Epithelial cell of prostate (primary cell): ENCODE measurements at places on chromosomes 2 and 18.
A peak's percentile ranks its signal among the peaks of the same experiment; 100 is the strongest.

- DNase-seq: no peak
These were observed 55.6 kb downstream of the MYT1L start for GRCh38 chr2:2275451-2275850.

- no peak for DNase-seq
These were observed 25.3 kb upstream of the STARD7 start for GRCh38 chr2:96233880-96234316.

DNA sequence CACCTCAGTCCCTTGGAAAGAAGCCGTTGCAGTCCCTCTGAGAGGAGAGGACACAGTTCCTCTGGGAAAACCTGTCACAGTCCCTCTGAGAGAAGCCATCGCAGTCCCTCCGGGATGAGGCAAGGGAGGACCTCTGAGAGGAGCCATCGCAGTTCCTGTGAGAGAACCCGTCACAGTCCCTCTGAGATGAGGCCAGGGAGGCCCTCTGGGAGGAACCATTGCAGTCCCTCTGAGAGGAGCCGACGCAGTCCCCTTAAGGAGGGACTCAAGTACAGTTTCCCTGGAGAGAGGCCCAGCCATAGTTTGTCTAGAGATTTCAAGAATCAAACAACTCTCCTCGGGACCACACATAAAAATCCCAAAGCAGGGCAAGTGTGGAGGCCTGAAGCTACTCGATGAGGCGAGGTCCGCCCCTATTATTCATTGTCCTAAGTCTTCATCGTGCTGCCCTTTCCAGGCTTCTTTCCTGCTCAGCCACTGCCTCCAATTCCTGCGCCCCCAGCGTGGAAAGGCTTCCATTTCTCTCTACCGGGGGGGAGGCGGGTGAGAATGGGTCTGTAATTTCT lies 630 bp upstream of the ZNF512 start:
- no peak for DNase-seq

- no peak for DNase-seq
These were observed 90.2 kb downstream of the CABLES1 start for GRCh38 chr18:23225503-23225902.

DNA sequence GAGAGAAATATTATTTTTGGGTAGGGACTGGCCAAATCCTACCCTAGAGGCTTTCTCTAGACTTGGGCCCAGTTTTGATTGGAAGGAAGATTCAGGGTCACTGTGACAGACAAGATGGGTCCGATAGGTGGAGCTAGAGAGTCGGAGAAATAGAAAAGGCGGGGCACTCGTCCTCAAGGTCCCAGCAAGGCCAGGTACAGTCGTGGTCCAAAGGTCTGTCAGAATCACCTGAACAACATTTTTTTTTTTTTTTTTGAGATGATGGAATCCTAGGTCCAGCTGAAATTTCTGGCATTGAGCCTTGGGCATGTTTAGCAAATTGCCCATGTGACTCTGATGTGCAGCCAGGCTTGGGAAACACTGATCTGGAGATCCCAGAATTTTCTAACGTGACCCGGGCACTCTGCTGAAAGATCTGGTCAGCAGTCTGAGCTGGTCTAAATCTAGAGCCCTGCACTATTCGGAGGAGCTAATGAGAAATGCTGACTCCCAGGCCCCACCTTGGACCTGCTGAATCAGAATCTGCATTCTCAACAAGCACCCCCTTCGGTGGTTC lies 23.0 kb upstream of the NTSR2 start:
- no peak for DNase-seq

GRCh38 chr18:59918320-59918755 lies 18.5 kb downstream of the PMAIP1 start:
- peak; percentile 43 for DNase-seq

DNA sequence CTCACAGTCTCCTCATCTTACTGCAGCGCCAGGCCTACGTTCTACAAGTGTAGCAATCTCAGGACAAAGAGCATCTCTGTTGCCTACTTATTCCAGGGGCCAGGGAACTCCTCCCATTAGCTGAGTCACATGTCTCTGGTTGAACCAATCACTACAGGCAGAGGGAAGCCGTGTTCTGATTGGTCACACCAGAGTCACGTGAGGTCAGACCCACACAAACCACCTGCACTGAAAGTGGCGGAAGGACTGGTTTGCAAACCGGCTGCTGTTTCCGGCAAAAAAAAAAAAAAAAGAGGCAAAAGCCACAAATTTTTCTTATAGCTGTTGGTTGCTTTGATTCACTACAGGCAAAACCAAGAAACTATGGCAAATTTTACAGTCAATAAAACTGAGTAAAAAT lies 21.9 kb upstream of the USP14 start:
- DNase-seq: no peak

DNA sequence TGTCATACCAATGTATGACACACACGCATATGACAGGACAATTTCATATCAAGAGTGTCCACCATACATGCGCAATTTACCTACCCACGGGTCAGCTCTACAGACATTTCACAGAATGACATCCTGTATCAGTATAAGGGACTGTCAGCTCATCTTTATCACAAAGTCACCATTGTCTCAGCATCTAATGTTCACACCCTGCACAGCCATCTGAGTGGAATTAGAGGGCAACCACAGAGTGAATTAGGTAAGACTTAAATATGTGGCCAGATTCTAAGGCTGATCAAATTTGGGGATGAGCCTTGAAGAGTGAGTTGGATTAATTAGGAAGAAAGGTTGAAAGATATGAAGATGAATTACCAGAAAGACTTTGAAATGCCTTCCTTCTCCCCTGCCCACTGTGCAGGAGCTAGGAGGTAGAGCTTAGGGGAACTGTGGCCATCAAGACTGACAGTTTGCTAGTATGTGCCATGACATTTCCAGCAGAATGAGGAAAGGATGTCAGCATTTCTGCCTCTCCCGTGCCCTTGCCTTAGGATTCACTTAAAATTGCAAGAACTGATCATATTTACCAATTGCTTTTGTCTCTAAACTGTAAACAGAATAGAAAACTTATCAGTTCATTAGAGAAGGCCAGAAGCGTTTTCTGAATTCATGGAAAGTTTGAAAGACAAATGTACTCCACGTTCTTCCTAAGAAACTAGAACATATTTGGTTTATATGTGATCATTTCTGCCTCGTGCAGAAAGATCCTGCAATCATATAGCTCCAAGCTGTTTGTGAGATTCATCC lies 121.1 kb downstream of the DDX1 start:
- DNase-seq: no peak

DNA sequence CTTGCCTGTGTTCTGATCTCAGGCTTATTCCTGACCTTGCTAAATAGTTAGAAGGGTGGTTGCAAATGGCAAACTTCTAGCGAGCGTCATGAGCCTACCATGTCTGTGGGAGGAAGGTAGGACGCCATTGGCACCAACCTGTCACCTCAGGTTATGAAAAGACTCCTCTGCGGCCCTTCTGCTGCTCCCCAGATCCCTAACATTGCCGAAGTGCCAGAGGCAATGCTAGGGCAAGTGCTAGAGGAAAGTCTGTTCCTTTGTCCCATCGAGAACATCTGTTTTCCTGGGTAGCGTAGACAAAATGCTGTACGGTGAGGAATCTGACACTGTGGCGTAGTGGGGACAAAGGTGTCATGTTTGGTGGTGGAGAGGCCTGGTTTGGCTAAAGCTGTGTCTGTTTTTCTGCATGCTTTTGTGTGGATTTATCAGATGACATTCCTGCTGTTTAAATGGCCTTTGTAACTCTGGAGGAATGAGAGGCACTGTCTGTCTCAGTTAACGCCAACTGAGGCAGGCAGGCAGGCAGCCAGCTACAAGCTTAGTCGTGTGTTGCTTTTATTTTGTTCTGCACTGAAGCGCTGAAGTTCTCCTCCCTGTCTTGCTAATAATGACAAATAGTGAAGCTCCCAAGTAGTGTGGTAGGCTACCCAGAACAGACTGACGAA lies 94.1 kb downstream of the PRPF40A start:
- no peak for DNase-seq

DNA sequence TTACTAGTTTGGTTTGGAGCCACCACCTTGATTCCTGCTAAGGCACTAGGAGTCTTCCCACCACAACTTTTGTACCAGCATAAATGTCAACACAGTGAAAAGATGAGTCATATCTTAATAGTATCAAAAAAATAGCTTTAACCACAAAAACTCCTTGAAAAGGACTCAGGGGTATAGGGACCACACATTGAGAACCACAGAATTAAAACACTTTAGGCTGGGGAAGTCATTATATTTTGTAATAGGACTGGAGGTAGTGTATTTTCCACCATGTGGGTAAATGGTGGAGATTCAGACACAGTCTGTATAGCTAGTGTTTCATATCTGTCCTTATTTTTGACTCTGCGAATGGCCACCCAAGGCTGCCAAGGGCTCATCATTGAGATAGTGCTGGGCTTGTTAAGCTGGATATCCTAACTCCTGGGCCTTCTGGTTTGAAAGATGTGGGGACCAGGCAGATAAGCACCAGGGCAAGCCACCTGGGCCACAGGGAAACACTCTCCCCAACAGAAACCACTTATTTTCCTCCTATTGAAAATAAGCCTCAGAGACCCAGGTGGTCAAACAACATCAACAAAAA lies 19.1 kb upstream of the FHL2 start:
- no peak for DNase-seq

- no peak for DNase-seq
These were observed 40.1 kb downstream of the RHOB start for GRCh38 chr2:20487030-20487391.

DNA sequence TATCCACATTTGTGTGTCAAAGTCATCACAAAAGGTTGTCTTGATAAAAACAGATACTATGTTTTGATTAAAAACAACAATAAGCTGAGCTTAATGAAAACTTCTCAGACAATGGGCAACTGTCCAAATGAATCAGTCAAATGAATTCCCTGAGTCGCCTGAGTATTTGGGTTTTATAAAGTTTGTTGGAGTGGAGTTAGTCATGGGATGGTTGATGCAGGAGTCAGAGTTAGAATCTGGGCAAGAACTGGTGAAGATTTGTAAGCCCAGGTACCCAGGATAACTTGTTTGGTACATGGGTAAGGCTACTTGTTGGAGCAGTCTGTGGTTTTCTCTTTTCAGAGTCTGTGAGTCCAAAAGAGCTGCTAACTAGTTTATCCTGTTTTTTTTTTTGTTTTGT lies 34.4 kb upstream of the RAPGEF4 start:
- peak; percentile 77 for DNase-seq

- no peak for DNase-seq
These were observed 49.5 kb downstream of the PTPRM start for GRCh38 chr18:7616661-7617060.

GRCh38 chr2:29702276-29702675 lies 219.1 kb downstream of the ALK start:
- DNase-seq: no peak

GRCh38 chr2:65329525-65329924 lies 101.9 kb downstream of the ACTR2 start:
- no peak for DNase-seq

- peak; percentile 16 for DNase-seq
These were observed 96.2 kb downstream of the BARD1 start for GRCh38 chr2:214713080-214713830.

- no peak for DNase-seq
These were observed 269.7 kb upstream of the APCDD1 start for GRCh38 chr18:10184776-10185175.

DNA sequence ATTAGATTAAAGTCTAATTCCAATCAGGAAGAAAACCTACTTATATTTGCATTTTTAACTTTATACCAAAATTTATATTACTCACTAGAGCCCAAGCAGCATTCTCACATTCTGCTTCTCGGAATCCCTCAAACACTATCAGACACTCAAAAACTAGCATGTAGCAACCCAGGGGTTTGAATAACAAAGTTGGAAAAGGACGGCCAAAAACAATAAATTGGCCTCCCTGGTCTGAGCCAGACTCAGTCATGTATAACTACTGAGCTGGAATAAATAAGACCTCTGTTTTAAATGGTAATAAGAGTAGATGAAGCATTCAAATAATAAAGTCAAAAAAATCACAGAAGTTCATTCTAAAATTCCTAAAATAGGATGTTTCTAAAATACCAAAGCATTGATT lies 290.9 kb downstream of the IRS1 start:
- no peak for DNase-seq

GRCh38 chr2:241974851-241975592 lies 105.5 kb downstream of the RTP5 start:
- no peak for DNase-seq

DNA sequence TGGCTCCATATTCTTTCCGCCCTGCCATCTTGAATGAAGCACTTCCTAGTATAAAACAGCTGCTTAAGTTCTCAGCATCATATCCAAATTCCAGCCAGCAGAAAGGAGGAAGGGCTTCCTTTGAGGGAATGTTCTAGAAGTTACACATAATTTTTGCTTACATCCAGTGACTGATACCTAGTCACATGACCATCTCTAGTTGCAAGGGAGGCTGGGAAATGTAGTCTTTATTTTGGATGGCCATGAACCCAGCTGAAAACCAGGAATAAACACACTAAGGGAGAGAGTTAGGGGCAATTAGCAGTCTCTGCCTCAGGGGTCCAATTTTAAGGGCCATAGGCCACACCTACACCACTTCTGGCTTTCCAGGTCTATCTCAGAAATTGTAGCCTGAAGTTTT lies 57.8 kb upstream of the LMAN1 start:
- DNase-seq: no peak

- DNase-seq: no peak
These were observed 155.9 kb downstream of the RAB3GAP1 start for GRCh38 chr2:135208016-135208415.

DNA sequence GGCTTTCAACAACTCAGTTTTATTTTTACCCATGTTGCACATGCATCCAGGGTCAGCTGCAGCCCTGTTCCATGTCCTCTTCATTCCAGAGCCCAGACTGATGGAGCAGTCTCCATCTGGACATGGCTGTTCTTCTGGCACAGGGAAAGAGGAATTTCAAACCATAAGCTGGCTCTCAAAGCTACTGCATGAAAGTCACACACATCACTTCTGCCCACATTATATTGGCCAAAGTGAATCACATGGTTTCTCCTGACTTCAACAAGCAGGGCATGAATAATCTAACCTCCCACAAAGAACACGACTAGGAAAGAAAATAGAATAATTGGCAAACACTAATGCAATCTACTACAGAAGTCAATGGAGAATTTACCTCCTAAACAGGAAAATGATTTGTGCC lies 94.2 kb downstream of the FTCDNL1 start:
- DNase-seq: no peak

- DNase-seq: no peak
These were observed 27.1 kb upstream of the TFPI start for GRCh38 chr2:187581125-187581896.

- no peak for DNase-seq
These were observed 15.1 kb downstream of the MYL1 start for GRCh38 chr2:210299866-210300373.

DNA sequence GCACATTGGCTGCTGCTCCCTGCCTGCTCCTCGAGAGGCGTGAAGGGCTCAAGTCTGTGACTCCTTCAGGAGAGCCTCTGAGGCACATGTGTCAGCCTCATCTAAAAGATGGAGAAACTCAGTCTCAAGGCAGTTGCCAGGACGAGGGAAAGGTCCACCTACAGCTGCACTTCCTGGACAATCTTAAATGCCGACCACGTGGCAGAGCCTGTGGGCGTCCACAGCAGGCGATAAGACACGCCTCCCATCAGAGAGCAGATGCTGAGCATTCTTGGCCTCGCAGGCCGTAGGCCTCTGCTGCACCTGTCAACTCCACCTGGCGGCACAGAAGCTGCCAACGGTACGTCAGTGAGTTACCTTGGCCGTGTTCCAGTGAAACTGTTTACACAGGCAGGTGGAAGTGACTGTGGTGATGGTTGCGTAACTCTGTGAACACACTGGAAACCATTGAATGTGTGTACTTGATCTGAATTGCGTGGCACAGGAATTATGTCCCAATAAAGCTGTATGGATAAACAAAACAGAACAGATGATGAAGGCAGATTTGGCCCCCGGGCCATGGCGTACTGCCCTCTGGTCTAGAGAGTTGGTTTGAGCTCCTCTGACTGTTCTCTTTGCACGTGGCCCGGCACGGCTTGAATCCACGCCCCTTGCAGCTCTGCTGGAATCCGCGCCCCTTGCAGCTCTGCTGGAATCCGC lies 114.5 kb downstream of the RNF144A start:
- peak; percentile 94 for DNase-seq
